ENCODE measurements at places on chromosomes 7 and 10. TPM values are rescaled to one million over a fixed set of nuclear protein-coding genes. Genes with fewer than 3 reads are reported as not detected.

- no peak for DNase-seq
Observed at GRCh38 chr7:5824297-5824610, 42.8 kb upstream of the RNF216 start.

DNA sequence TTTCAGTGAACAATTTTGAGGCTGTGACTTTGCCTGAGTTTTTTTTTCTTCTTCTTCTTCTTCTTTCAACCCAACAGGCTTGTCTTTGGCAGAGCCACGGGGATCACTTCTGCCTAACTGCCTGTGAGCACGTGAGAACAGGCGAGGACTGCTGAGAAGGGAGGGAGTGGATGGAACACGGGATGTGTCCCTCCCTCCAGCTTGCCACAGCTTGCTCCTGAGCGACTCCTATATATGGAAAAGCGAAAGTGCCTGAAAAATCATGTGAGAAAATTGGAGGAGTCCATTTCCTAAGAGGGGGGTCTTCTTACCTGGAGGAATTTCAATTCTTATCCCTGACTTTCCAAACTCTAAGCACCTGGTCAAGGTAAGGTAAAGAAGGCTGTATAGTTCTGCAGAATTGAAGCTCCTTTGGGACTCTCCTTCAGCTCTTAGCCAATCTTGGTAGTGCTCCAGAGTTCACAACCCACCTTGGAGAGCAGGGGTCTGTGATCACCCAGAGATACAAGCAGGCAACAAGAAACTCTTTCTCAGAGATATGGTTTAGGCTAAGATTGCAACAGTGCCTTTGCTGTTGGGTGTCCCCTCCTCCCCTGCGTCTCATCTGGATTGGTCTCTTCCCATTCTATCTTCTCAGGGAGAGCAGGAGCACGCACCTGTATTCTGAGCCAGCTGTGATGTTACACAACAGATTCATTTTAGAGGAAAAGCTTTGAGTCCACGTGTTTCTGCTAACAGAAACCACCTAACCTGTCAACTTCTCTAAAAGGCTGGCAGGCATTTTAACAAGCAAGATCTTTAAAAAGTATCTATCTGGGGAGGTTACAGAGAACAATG is at the start of gene MAT1A:
TSS of gene MAT1A (minus strand) at position 208 of the 837 bp plus-strand sequence. CDS start 235 bp downstream, outside the sequence.
- DNase-seq: peak; percentile 32

ZNF777 gene
- total RNA-seq: 12.3 TPM

GRCh38 chr10:29646960-29647461 is 12.2 kb upstream of the SVIL start:
- DNase-seq: no peak

GRCh38 chr7:38909870-38910269 is 879 bp upstream of the VPS41 start:
- no peak for DNase-seq

DNA sequence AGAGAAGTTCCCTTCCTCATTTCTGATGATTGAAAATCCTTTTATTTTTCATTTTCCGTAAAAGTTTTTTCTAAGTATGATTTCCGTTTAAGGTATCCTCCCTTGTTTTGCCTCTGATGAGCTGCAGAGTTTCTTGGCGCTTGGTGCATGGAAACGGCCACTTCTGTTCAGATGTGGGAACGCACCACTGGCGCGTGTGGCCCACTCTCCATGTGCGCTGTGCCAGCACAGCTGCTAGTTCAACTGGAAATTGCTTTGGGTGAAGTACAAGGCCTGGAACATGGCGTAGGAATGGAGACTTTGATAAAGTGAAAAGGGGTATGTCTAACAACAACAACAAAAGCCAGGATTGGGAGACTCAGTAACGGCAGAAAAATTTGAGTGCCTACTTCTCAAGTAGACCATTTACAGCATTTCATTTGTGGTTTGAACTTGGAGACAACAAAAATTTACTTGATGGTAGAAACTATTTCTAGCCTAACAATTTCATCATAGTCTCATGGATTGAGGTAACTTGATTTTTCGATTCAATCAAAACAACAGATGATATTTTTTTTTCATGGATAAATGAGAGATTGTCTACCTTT is 364.2 kb downstream of the SUGCT start:
- no peak for DNase-seq

DNA sequence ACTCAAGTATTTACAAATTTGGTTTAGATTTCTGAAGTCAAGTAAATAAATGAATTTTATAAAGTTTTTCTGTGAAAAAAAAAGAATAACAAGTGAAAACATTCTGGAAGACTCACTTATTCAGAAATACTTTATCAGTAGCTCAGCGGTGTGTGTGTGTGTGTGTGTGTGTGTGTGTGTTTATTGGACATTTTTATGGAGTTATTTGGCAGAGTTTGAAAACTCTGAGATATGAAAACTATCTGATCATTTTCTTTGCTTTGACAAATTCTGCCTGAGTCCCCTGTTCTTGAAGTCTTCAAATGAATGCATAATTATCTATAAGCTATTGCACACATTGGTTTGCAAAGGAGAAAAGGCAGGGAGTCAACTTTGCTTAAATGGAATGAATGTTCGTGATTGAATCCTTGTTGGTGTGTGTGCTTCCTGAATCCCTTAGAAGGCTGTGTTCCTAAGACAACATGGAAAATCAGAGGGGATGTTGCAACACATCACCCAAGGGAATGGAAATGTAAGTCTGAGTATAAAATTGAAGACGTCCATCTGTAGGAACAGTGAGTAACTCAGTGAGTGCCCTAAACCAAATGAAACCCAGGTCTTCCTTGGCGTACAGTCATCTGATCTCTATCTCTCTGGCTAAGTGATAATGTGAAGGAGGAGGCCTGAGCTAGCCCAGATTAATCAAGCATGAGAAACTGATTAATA is 160.9 kb downstream of the REEP3 start:
- peak; percentile 51 for DNase-seq

DNA sequence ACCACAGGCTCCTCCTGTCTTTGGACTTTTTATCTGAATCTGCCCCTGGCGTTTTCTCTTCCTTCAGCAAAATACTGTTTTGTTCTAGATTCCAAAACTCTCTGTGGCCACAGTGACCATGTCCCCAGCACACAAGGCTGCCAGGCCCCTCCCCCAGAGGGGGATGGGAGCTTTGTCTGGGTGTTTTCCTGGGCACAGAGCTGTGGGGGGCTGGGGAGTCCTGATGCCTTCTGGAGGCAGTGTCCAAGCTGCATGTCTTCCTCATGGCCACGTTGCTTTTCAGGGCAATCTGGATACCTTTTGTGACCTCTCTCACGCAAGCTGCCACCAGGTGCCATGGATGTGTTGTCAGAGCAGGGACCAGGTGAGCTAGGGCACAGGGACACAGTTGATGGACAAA is 26.2 kb downstream of the ANTXRL start:
- no peak for DNase-seq

CHAT gene
- not detected for total RNA-seq

DNA sequence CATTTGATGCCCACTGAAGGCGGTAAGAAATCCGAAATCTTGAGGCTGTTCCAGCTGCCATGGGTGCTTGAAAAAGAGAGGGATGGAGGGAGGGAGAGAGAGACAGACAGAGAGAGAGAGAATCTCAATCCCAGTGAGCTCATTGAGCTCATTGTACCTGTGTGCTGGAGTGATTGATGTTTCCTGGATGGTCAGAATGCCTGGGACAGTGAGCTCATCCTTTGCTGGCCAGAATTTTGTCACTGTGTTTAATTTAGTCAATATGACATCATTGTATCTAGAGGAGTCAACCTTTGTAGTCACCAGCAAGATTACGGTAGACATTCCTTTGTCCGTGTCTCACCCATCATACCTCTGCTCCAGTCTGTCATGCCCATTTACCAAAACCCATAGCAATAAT is 625.4 kb upstream of the POM121L12 start:
- DNase-seq: no peak

DNA sequence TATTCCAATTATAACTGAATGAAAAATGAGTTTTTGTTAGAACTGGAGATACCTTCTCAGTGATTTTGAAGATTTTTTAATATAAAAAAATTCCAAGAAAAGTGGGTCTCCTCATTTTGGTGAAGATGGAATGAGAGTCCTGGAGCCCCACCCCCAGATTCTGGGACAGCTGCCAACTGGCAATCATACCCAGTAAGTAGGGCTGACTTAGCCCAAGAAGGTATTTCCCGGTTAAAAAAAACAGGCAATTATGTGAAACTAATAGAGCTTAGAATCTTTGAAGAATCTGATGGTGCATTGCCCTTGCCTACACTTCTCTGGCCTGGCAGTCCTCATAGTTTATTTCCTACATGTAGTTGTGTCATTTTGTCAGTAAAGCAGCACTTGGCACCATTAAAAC is 52.8 kb upstream of the VWDE start:
- DNase-seq: peak; percentile 77

- DNase-seq: no peak
Observed at GRCh38 chr10:78471723-78472550, 438.3 kb downstream of the RPS24 start.

DNA sequence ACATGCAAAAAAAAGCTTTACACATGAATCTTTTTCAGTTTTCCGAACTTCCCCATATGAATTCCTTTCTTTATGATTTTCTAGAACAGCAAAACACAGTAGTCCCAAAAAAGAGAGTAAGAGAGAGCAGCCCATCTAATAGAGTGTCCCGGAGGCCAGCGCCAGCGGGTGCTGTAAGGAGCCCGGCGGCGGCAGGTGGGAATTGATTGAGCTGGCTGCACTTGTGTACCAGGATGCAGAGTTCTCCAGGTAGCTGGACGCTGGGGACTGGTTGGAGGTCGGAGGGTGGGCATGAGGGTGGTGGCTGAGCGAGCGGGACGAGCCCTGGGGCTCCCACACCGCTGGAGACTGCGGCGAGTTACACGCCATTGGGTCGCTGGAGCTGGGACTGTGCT is 4.0 kb downstream of the DLX5 start:
- no peak for DNase-seq

DNA sequence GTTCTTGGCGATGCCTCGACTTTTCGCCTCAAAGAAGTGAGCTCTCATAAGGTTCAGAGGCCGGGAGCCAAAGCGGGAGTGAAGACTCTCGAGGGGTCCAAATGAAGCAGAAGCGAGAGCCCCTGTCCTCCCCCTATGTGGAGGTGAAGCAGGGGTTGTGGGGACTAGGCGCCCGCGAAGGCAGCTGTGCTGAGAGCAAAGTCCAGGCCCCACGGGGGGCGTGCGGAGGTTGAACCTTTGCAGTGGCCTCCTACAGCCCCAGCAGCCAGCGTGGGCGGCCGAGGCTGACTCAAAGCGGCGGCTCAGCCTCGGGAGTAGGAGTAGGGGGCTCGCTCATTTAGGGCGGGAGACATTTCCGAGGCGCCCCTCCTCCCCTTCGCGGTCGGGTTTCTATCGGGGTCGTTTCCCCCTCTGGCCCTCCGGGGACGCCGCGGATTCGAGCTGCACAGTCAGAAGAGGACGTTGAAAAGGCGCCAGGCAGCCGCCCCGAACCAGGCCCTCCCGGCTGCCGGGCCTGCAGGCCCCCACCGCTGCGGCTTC is 553 bp upstream of the ADD3 start:
- no peak for DNase-seq

- no peak for DNase-seq
Observed at GRCh38 chr7:105623906-105624305, 42.6 kb upstream of the EFCAB10 start.

DNA sequence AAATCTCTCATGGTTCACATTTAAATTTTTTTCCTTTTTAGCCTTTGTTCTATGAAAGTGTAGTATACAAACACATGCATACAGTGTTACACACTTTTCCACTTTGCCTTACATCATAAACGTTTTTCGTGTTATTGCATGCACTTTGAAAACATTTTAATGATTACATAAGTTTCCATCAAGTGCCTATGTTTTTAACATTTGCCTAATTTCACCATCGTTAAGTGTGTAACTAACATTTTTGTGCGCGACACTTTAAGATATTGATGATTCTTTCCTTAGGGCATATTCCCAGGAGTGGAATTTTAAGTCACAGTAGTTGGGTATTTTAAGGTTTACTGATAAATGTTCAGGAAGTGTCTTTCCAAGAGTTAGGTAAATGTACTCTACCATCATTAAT is 1.5 kb upstream of the FRAT2 start:
- no peak for DNase-seq

GRCh38 chr7:1045069-1046063 is 1.0 kb downstream of the GPR146 start:
- peak; percentile 72 for DNase-seq

DNA sequence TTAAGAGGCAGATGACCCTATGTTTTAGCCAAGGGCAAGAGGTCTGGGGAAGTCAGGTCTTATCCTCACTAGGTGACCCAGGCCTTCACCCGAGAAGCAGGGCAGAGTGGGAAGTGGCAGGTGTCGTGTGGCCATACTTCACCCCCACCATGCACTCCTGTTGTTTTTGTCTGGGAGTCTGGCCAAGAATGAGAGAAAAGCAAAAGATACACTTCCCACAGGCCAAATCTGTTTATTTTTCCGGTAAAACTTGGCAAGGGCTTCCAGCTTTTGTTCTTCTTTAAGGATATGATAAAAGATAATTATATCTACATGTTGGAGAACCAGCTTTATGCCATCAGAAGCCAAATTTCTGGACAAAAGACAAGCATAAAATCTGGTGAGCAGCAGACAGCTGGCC is 137.4 kb upstream of the CDC14C start:
- no peak for DNase-seq

DNA sequence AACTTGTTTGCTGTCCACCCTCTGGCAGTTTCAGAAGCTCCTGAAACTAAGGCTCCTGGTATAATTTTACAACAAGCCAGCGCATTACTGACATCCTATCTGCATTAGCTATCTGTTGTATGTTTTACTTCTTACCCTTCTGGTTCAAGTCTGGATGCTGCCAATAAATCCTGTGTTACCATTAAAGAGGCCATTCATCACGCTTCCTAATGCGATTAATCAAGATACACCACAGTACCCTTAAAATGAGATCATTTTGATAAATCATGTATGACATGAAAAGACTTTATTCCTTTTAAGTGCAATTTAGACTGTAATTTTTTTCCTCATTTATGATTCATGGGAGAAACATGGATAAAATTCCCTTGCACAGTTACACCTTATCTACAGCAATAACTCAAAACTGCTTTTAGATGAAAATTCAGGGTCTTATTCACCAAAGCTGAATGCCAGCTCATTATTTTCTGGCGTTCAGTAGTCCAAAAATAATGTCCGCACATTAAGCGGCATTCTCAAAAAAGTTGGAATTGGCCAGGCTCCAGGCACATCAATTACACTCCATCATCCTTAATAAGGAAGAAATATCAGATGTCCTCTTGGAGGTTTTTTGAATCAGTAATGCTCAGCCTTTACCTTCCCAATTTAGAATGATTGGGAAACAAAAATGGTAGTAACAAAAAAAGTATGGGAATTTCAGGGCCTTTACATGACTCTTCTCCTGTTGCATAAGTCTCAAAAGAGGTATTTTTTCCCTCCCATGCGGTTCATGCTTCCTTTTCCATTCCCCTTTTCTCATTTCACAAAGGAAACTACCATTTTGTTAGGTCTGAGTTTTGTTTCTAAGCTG is 878.5 kb downstream of the LRMDA start:
- DNase-seq: no peak

HSPA12A gene
- 79.5 TPM for total RNA-seq

DNA sequence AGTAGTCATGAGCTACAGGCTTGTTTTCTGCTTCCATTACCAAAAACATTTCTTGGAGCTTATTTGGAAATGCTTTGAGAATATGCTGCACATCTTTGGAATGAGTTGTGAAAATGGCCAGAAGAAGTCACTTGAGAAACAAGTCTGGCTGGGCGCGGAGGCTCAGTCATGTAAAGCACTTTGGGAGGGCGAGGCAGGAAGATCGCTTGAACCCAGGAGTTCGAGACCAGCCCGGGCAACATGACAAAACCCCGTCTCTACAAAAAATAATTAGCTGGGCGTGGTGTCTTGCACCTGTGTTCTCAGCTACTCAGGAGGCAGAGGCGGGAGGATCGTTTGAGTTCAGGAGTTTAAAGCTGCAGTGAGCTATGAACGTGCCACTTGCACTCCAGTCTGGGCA is 882 bp upstream of the CHCHD1 start:
- no peak for DNase-seq
